T-helper 2 cell treated with Interferon-gamma antibody and Interleukin-4, amounts not matched to agents 5 μg/mL and 100 μg/mL, for 36 hours (primary cell): ENCODE measurements at places on chromosomes 13 and 19.

GRCh38 chr19:2018752-2019151 is 3.2 kb upstream of the BTBD2 start:
- no peak for DNase-seq

DNA sequence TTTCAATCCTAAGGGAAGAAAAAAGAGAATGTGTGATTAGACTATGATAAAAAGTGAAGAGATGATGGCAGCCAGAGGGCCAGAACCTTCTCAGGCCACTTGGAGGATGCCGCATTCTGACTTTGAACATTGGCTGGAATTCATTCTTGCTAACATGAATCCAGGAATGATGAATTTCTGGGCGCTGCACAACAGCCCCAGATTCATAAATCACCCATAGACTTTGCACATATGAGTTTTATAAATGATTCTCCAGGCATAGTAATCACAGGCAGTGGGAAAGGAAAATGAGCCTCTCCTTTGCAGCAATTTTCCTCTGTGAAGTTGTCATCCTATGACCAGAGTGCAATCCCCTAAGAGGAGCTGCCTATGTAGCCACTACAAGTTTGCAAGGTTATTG is 555.4 kb downstream of the KCTD12 start:
- no peak for DNase-seq

- DNase-seq: no peak
These were observed at the start of gene GPR183 for GRCh38 chr13:99307247-99307646. TSS of gene GPR183 (minus strand) at chr13:99307399. CDS start at chr13:99296145, 11,254 bp downstream.

- no peak for DNase-seq
These were observed 39.1 kb downstream of the SLC7A9 start for GRCh38 chr19:32830231-32831014.

- no peak for DNase-seq
These were observed 21.5 kb upstream of the ADGRE1 start for GRCh38 chr19:6865849-6866248.

DNA sequence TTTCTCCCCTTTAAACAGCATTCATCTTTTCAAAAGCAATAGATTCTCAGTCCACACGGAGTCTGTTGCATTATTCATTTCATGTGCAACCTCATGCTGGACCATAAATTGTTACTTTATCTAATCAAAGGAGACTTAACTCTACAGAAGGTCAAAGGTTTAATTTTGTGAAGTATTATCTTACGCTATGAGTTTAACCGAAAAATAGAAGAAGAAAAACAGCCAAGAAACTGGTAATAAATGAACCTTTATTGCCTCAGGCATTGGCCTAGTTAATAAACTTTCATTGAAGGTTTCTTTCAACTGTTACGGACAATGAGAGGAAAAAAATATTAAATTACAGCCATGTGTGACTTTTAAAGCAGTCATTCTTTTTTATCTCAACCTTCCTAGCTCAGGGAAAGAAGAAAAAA is 223.6 kb downstream of the DACH1 start:
- DNase-seq: no peak

DNA sequence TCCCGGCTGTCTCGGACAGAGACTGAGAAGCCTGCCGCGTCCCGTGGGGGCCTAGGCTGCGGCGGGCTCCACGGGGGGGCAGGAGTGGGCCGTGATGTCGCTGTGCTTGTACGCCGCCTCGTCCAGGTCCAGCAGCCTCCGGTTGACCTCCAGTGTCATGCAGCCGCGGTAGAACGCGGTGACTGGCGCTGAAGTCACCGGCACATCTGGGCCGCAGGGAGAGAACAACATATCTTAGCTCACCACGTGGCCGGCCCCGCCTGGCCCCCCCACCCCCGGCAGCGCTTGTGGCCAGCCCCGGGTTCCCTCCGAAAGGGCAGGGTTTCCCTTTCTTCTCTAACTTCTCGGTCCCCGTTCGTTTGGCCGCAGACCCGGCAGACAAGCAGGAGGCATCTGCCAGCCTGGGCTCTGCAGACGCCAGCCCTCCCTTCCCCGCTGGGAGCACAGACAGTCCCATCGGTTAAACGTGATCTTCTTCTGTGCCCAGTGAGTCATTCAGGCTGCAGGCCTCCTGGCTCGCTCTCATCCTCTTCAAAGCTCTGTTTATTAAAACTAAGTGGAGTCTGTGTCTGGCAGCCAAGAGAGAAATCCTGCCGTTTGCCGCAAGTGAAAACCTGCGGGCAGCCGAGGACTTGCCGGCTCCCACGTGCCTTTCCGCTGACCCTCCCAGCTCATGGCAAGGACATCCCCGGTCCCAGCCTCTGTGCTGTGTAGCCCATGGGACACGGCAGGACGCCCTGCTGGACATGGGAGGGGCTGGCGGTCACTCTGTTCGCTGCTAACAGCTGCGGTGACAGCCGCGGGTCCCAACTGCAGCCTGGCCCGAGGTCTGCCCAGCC is 42.8 kb downstream of the GAS6 start:
- no peak for DNase-seq

GRCh38 chr13:85527316-85527715 is 271.9 kb downstream of the SLITRK6 start:
- DNase-seq: no peak

GRCh38 chr13:53276265-53276664 is 247.7 kb downstream of the OLFM4 start:
- DNase-seq: no peak

DNA sequence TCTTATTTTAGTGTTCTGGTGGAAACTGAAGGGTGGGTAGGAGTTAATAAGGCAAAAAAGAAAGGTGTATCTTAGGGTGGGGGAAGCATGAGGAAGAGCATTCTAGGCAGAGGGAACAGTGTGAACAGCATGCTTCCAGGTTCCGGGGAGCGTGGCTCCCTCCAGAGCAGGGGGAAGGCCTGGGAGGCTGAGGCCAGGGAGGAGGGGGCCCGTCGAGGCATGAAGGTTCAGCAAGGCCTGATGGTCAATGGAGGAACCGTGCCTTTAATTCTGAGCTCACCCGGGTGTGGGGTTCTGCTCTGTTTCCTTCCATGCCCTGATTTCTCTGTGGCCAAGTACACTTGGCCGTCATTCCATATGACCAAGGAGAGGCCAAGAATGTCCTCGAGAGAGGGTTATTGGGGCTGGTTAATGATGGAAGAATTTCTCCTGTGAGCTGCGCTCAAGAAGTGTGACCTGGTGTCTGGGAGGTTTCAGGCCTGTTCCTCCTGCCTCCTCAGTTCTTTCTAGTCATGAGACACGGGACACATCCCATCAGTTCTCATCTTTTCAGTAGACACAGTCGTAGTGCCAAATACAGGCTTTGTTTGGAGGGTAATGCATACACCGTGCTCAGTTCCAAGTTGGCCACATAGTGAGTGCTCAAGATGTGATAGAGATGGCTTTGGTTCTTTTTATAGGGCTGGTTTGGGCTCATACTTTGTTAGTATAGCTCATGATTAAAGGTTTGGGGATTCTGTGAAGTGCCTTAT is 73.6 kb downstream of the SIPA1L3 start:
- no peak for DNase-seq

- no peak for DNase-seq
These were observed 50.9 kb upstream of the ATP11A start for GRCh38 chr13:112638919-112639318.

DNA sequence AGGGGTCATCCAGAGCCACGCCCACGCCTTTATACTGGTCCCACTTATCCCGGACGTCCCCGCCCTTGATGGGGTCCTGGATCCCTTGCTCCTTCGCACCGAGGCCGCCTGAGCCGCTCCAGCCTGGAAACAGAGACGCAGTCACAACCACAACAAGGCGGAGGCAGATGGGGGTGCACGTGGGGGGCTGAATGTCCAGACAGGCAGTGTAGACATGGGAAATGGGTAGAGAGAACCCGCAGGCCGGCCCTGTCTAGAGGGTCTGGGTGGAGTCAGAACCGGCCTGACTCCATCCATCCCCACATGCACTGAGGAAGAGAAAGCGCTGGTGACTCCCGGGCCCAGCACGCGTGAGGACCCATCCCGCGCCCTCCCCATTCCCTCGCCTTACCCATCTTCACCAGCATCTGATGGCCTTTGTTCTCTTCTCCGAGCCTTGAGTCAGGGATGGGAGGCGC is 23.0 kb downstream of the CHERP start:
- DNase-seq: no peak

DNA sequence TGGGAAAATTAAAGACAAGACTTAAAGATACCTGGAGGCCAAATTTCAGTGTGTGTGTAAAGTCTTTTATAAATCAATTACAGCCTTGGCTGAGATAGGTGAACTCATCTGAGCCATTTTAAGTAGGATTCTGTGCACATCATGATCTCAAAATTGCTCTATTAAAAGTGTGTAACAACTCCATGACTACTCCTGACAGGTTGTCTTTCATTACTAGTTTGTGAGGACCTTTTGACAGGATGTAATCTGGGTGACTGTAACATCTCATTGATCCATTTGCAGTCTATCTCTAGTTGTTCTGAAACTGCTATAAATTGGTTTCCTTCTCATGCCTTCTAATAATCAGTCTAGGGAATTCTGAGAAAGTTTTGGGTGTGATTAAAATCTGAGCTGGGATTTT is 753.3 kb downstream of the SLITRK5 start:
- no peak for DNase-seq

GRCh38 chr19:54576411-54576976 is 2.9 kb downstream of the LILRA2 start:
- no peak for DNase-seq

DNA sequence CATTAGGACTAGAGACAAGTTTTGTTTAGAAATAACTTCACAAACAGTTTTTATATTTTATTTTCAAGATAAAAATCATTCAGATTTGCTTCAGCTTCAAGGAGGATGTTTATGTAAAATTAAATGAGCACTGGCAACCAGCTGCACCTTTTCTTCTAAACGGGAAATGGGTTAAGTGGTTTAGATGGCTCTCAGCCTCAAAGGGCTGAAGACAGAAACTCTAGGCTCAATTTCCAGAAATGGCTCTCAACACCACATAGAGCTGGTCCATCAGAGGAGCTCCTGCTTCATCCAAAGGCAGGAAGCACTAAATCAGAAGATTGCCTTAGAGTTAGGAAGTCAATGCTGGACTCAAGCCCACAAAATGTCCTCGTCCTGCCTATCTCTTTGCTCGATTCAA is 74.7 kb downstream of the ZNF429 start:
- DNase-seq: no peak

DNA sequence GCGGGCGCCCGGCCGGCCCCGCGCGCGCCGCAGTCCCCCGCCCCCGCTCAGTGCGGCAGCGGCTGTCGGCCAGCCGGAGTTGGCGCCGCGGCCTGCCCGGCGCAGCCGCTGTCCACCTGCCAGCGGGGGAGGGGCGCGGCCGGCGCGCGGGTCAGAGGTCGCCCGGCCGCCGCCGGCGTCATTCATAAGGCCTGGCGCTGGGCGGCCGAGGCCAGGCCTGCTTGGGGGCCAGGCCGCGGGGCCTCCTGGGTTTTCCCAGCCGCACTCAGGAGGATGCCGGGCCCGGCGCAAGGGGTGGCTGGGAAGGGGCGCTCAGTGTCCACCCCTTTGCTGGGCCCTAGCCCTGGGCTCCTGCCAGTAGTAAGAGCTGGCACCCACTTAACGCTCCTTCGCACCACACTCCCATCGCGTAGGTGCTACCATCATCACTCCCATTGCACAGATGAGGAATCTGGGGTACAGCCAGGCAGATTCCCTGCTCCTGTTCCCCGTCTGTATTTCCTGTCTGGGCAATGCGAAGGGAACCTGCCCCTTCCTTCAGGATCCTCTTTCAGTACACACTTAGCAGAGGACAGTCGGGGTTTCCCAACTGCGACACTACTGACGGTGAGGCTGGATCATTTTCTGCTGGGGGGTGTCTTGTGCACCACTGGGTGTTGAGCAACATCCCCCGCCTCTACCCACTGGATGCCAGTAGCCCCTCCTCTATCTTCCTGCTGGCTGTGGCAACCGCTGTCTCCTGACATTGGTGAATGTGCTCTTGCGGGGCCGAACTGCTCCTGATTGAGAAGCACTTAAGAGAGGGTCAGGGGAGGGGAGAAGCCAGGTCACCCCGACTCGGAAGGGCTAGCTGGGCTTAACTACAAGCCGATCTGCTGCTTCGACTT is 846 bp upstream of the PRKACA start:
- DNase-seq: peak; percentile 27

- DNase-seq: no peak
These were observed 12.1 kb upstream of the MYCBP2 start for GRCh38 chr13:77338961-77339401.

- DNase-seq: no peak
These were observed 69.3 kb downstream of the ANKRD10 start for GRCh38 chr13:110845520-110845919.

DNA sequence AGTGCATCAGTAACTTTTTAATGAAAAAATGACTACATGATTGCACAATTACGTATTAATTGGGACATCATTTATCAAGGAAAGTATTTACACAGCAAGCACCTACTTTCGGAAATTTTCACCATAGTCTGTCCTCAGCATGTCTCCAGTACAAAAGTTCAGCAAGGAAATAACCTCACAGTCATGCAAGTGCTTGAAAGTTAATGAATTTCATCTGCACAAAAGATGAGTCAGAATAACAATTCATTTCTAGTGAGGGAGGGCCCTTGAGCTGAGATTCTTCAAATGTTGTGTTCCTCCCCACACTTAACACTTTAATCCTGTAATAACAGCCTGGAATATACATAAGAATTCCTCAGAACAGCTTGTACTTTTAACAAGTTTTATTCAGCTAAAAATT is 49.0 kb upstream of the OXGR1 start:
- no peak for DNase-seq

- no peak for DNase-seq
These were observed 30.5 kb downstream of the CERS4 start for GRCh38 chr19:8239528-8240273.

DNA sequence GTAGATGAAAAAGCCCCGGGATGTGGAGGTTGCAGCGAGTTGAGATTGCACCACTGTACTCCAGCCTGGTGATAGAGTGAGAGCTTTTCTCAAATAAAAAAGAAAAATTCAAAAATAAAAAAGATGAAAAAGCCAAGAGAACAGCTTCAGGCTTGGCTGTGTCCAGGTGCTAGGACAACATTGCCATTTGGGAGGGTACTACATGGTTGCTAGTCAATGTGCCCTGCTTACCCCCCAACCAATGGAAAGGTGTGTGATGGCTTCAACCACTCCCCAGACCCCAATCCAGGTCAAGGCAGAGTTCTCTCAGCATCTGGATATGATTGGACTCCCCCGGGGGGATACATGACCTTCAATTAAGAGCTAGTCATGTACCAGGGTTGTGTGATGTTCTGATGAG is 2.3 kb upstream of the ANKLE1 start:
- DNase-seq: no peak

DNA sequence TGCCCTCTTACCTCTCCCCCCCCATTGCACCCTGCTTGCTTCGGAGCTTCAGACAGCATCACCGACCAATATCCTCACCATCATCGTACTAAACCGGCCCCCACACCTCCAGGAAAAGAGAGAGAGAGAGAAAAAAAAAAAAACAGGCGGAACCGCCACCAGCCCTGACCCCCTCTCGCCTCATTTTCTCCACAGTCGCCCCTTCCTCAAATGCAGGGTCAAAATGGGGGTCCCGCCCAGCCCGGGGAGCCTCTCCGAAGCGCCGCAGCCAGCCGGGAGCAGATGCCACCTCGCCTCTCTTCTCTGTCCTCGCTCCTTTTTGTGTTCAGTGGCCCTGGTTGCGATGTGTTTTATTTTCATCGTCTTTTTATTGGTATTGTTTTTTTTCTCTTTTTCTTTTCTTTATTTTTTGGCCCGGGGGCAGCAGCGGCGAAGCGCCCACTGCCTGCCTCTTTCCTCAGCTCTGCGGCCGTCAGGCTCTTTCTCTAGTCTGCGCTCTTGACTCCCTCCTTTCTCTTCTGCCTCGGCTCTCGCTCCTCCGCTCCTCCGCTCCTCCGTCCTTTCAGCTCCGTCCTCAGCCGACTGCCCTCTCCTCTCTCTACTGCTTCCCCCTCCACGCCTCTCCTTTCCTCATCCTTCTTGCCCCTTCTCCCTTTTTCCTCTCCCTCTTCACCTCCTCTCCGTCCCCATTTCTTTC is 41.4 kb downstream of the DEDD2 start:
- no peak for DNase-seq

- DNase-seq: no peak
These were observed 195.1 kb downstream of the NDFIP2 start for GRCh38 chr13:79675931-79676660.
